T-cell (primary cell): ENCODE measurements at places on chromosomes 3 and 15. TPM values are rescaled to one million over a fixed set of nuclear protein-coding genes. Genes with fewer than 3 reads are reported as not detected.

DNA sequence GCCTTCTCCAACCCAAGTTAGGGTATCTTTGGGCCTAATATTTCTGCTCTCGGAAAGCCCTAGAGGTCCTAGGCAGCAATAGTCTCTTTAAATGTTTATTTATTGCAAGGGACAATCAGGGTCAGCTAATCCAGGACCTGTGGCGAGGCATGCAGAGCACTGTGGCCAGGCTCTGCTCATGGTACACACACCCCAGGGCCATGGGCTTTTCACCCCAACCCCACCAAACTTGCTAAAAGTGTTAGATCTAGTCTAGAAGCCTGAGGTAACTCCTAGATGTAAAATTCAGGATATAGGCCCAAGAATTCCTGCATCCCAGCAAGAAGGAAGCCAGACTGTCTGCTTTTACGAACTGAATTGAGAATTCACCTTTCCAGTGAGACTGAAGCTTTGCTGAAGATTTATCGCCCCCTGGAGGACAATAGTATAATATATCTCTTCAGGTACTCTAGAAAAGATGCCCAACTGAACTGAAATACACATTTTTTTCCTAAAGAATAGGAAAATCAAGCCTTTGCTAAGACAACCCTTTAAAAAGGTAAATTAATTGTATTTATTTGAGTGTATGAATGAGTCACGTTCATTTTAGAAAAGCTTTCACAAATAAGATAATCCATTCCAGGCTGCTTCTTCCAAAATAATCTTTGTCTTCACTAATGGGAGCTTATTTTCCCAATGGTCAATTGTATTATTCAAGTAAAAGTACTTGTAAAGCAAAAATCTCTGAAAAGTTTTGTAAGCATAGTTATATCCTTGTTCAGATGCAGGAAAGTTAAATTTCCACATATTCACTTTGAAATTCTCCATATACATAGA is 89.8 kb downstream of the LRRC3B start:
- H3K36me3 ChIP-seq, result no peaks in the 10 kb centered on the region
- H3K27ac ChIP-seq, result no peak overlapping the region
- no peak overlapping the region for H3K4me3 ChIP-seq

DNA sequence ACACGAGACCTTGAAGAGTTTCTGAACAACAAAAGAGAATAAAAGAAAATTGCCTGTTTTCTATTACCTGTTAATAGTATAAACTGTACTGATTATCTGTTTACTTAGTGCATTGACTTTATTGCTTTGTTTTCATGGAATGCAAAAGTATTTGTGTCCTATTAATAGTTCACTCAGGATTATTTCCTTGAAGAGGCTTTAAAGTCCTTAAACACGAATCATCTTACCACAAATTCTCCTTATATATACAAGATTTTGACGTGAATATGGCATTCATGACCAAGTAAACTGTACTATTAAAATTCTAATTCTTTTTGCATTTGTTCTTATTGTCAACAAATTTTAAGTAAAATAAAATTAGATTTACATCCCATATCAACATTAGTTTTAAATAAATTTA is 513.0 kb downstream of the NTRK3 start:
- H3K4me3 ChIP-seq, result no peak overlapping the region
- no peaks in the 10 kb centered on the region for H3K36me3 ChIP-seq
- no peaks in the 10 kb centered on the region for H3K4me1 ChIP-seq
- H3K27ac ChIP-seq, result no peak overlapping the region
- peaks cover 3% of the 10 kb centered on the region for H3K27me3 ChIP-seq
- DNase-seq, result no peak

DNA sequence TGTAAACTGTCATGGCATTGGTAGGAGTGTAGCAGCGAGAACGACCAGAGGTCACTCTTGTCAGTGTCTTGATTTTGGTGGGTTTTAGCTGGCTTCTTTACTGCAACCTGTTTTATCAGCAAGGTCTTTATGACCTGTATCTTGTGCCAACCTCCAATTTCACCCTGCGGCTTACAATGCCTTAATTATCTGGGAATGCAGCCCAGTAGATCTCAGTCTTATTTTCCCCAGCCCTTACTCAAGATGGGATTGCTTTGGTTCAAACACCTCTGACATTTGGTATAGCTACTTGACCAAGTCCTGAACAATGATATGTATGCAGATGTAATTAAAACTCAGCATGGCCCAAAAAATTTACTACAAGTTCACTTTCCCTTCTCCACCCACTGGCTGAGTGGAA is 388.4 kb downstream of the RSL24D1 start:
- no peaks in the 10 kb centered on the region for H3K4me1 ChIP-seq
- no peaks in the 10 kb centered on the region for H3K27me3 ChIP-seq
- no peak overlapping the region for H3K27ac ChIP-seq
- no peak for DNase-seq

The C2CD4A gene
- not detected for total RNA-seq

The CA12 gene
- total RNA-seq, result 0.51 TPM

DNA sequence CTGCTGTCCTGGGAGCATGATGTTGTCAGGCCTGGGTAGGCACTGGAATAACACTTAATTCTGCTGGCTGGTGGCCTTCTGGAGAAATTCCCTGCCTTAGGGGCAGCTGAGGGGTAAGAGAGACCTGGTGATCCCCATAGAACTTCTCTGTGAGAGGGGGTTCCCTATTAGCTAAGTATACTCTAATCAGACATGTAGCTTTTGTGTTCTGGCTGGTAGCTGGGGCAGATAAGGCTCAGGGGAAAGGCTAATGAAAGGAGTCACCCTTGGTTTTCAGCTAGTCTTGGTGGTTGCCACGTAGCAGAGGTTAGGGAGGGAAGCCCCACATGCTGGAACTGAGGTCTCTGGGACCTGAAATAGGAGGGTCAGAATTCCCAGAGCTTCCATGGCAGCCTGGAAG is 952 bp upstream of the HDDC3 start:
- no peaks in the 10 kb centered on the region for H3K27me3 ChIP-seq
- peaks cover 70% of the 10 kb centered on the region for H3K4me1 ChIP-seq
- peaks cover 15% of the 10 kb centered on the region for H3K36me3 ChIP-seq
- no peak overlapping the region for H3K4me3 ChIP-seq
- H3K27ac ChIP-seq, result no peak overlapping the region

The LRRC31 gene
- not detected for total RNA-seq

The CEP63 gene
- total RNA-seq, result 25.4 TPM

DNA sequence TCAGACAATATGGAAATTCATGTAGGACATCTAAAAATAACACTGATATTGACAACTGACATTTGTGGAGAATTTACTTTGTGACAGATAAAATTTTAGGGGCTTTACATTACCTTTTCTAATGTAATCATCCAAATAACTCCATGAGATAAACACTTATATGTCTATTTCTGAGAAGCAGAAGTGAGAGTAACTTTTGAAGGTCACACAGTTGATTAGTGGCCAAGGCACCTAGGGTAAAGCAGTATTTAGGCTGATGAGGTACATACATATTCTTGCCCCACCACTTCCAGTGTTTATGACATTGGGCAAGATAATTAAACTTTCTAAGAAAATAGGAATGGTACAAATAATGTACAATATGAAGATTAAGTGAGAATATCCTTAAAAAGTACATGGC is 248.4 kb downstream of the CPNE4 start:
- no peaks in the 10 kb centered on the region for H3K4me1 ChIP-seq
- no peaks in the 10 kb centered on the region for H3K36me3 ChIP-seq
- no peak overlapping the region for H3K27ac ChIP-seq
- no peak overlapping the region for H3K4me3 ChIP-seq
- H3K27me3 ChIP-seq, result no peaks in the 10 kb centered on the region
- DNase-seq, result no peak

DNA sequence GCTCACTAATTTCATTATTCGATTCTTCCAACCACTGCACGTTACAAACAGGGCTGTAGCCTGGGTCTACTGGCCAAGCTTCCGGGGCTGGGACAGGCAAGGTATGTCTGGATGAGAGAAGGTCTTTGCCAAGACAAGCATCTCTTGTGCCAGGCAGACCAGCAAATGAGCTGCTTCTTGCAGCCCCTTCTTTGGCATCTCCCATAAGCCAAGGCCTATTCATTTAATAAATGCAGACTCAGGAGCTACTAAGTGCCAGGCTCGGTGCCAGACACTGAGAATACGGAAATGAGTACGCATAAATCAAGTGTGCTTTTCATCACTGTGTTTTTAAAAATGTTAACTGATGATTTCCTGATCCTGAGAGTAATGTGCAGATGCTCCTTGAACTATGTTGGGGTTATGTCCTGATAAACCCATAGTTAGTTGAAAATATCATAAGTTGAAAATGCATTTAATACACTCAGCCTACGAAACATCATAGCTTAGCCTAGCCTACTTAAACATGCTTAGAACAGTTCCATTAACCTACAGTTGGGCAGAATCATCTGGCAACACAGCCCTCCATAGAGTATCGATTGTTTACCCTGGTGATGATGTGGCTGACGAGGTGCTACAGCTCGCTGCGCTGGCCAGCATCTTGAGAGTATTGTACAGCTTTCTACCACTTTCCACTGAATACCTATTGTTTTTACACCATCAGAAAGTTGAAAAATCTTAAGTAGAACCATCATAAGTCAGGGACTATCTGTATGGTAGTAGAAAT is 135.0 kb upstream of the CTDSPL start:
- no peaks in the 10 kb centered on the region for H3K4me1 ChIP-seq
- no peaks in the 10 kb centered on the region for H3K27me3 ChIP-seq
- H3K27ac ChIP-seq, result no peak overlapping the region
- no peak for DNase-seq
- H3K4me3 ChIP-seq, result no peak overlapping the region

The MUC4 gene
- not detected for total RNA-seq

The TICRR gene
- total RNA-seq, result 0.23 TPM

The GOLGA8G gene
- not detected for total RNA-seq

GRCh38 chr3:125512135-125512920 is 7.7 kb downstream of the SNX4 start:
- no peak overlapping the region for H3K4me3 ChIP-seq
- no peak overlapping the region for H3K27ac ChIP-seq
- H3K27me3 ChIP-seq, result no peaks in the 10 kb centered on the region
- no peaks in the 10 kb centered on the region for H3K4me1 ChIP-seq
- peaks cover 22% of the 10 kb centered on the region for H3K36me3 ChIP-seq

DNA sequence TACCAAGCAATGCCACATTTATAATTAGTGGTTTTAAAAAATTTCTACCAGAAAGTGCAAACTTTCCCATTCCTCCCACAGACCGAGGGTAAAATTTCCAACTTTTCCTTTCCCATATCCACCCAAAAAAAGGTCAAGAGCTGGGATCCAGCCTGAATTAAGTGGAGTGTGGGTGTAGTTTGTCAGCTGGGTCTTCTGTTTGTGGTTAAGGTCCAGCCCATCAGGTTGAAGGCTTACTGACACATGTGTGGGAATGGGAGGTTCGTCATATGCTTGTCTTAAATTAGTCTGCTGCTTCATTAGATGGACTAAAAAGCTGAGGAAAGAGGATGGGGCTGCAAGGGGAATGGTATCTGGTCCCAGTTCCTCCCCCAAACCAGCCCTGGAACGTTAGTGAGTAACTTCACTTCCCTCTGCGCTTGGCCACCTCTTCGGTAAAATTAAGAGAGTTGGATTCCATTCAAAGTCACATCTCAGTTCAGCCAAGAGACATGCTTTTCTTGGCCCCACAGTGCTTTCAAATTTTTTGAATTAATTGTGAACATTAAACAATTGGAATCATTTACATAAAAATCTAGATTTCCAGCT is 59.0 kb upstream of the PLCL2 start:
- no peaks in the 10 kb centered on the region for H3K36me3 ChIP-seq
- no peak overlapping the region for H3K27ac ChIP-seq
- no peak overlapping the region for H3K4me3 ChIP-seq
- no peaks in the 10 kb centered on the region for H3K27me3 ChIP-seq
- H3K4me1 ChIP-seq, result peaks cover 14% of the 10 kb centered on the region
